ENCODE measurements at places on chromosomes 1 and 21.

- no peak for DNase-seq
Measured at GRCh38 chr1:53461323-53462044, 2.3 kb downstream of the DMRTB1 start.

DNA sequence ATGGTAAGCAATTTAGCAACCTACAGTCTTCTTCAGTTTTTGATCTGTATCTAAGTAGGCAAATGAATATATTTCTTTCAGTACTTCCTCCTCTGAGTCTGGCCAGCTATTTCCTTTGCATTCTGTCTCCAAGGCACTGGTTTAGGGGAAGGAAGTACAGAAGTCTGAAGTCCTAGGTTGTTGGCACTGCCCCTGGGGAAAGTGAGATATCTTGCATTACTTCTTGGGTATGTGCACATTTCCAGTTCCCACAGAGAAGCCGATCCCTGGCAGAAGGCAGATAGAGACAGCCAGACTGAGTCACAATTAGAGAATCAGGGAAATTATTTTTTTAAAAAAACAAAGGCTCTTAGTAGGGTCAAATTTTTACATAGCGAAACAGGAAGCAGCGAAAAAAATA lies 98.8 kb downstream of the RASAL2 start:
- no peak for DNase-seq

DNA sequence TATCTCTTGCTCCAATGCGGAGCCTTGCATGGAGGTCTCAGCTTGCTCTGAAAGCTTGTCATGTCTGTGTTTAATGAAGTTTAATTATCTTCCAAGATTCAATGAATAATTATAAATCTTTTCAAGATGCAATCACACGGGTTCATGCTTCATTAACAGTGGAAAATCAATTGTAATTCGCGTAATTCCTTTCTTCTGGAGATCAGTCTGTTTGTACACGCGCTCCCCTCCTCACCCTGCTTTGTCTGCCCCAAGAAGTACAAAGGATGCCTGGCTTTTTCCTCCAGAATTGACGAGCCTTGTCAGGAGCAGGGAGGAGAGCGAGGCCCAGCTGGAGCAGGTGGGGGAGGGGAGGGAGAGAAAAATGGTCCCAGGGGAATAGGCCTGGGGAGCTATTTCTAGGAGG lies 65.0 kb upstream of the DISP3 start:
- DNase-seq = no peak

- no peak for DNase-seq
Measured at GRCh38 chr1:232422098-232422497, 207.8 kb downstream of the SIPA1L2 start.

DNA sequence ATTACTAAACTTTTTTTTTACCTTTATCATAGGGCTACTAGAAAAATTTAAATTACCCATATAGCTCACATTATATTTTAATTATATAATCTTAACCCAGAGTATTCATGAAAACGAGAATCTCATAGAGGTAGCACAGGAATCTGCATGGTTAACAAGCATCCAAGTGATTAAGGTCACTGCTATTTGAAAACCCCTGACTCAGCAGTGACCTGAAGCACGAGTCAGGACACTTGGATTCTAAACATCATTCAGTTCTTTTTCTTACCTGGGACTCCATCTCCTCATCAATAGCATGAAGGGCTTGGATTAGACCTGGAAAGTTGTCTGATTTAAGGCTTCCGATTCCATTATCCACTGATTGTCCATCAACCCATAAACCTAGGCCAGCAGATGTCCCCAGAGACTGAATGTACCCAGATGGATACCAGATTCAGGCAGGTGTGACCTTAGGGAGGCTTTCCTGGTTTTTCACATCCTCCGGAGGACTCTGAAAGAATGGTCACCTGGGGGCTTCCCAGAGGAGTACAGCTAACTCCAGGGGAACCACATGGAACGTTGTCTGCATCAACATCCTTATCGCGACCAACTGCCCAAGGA lies 174.3 kb downstream of the SETD4 start:
- no peak for DNase-seq

GRCh38 chr1:42482635-42483153 lies 19.6 kb downstream of the CCDC30 start:
- no peak for DNase-seq

DNA sequence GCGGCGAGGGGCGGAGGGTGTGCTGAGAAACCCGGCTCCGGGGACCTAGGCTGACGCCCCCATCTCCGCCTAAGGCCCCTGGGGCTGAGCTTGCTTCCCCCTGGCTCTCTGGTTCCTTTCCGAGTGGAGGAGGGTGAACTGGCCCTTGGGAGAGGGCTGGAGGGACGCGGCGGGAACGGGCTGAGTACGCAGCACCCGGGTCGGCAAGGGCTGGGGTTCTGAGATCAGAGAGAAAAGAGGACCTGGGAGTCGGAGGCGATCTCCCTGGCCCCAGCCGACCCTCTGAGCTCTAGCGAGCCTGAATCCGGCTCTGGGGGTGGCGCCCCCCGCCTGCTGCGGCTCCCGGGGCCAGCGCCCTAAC lies 270.8 kb downstream of the FOXD2 start:
- DNase-seq = no peak

DNA sequence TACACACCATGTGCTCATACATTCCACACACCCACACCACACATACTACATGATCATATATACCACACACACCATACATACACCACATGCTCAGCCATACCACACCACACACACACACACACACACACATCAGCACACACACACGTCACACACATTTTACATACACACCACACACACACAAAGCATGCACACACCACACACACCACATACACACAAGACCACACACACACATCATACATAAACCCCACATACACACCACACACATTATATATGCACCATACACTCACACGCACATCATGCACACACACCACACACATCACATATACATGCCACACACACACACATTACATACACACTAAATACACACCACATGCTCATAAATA lies 124.5 kb upstream of the ERG start:
- no peak for DNase-seq

DNA sequence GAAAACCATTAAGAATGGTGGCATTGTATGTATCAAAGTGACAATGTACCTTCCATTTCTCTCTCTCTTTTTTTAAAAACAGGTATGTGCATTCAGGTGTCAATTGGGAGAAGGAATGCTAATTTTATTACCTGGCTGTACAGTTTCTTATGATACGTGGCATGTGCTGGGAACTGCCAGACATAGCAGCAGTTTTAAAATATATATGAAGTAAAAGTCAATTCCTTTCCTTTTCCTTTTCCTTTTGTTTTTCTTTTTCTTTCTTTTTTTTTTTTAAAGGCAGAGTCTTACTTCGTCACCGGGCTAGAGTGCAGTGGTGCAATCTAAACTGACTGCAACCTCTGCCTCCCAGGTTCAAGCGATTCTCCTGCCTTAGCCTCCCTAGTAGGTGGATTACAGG lies 37.0 kb downstream of the SPEN start:
- DNase-seq = no peak

DNA sequence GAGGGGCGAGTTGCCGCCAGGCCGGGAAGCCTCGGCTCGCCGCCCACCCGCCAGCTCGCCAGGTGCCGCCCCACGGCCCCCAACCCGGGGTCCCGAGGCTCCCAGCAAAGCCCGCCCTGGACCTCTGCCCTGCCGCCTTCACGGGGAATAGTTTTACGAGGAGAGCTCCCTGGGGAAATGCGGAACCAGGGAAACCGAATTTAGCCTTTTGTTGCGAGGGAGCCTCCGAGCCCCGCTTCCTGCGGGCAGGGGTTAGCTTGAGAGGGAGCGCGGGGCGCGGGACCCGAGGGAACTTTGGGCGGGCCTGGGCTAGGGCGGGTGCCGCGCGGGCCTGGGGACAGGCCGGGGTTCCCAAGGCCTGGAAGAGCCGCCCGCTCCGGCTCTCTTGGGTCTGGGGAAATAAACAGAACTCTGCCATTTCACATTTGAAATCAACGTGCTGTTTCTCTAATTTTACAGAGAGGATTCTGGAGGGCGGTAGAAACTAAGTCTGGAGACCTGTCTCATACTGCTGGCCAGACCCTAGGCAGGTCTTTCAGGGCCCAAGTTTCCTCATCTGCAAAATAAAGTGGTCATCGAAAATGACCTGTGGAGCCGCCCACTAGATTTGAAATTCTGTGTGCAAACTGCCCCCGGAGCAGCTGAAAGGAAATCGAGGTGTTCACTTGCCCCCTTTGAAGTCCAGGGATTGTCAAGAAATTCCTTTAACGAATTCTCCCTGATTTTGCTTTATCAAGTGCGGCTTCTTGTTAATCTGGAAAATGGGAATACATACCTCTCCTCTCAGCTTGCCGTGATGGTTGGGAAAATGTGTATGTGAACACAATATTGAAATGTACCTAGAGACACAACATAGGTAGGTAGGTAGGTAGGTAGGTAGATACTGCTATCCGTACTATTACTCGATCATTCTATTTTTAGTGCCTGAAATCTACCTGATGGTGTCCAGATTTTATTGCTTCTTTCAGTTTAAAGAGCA lies 749 bp upstream of the GLUL start:
- no peak for DNase-seq

DNA sequence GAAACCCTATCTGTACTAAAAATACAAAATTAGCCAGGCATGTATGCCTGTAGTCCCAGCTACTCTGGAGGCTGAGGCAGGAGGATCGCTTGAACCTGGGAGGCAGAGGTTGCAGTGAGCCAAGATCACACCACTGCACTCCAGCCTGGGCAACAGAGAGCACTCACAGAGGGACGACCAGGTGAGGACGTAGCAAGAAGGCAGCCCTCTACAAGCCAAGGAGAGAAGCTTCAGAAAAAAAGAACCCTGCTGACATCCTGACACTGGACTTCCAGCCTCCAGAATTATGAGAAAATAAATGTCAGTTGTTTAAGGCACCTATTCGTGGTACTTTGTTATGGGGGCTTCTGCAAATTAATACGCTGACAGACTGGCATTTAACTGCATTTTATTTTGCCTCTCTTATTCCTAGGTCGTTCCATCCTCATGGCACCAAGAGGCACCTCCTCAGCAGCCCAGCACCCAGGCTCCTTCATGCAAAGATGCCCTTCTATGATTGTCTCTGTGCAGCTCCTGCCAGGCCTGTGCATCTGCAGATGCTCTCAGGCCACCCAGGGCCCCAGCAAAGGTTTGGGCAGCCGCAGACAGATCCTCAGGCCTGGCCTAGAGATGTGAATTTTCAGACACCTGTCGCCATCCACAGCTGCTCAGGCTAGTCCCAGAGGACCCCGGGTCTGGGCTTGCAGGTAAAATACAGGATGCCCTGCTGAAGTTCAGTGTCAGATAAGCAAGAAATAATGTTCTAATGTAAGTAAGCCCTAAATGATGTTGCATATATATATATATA lies 86.0 kb upstream of the COX20 start:
- no peak for DNase-seq

DNA sequence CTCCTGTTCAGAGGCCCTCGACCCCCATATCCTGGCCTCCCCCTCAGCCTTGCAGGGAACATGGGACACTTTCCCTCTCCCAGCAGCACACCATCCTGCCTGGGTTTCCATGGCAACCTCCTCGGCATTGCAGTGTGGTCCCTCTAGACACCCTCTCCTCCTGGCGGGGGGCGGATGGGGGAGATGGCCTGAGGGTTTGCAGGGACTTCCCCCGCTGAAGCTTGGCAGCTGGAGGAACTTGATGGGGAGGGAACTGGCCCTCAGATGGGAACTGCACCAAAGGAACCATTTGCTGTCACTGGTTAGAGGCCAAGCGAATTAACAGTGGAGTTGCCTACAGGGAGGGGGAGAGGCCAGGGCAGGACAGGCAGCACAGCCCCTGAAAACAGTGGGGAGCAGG lies 28.7 kb downstream of the RIMS3 start:
- no peak for DNase-seq

- DNase-seq = no peak
Measured at GRCh38 chr1:232144696-232145230, 485.2 kb downstream of the SIPA1L2 start.

DNA sequence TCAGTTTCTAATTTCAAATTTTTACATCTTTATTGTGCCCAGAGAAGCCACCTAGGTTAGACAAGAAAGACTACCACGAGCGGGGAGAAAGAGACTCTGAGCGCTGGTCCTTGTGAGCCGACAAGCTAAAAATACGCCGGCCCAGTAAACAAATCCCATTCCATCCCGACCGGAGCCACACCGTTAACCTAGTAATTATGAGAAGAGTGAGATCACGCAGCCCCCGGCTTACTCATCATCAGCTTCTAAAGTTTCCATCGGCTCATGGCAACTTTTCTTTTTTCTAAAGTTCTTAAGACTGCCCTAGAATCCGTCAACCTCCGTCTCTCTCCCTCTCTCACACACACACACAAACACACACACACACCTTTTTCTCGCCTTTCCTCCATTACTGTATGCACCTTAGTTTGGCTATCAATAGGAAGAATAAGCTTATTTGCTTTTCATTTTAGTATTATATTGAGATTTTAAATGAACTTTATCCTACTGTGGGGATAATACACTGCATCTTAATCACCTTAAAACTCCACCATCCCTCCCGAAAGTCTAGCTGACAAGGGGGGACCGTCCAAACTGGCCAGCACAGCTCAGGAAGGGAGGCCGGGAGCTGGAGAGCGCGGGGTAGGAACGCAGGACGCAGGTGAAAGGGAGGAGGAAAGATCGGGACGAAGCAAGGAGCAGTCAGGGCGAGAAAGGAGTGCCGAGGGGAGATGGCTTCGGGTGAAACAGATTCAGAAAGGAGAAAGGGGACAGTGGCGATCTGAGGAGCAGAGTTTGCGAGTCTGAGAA lies 728 bp downstream of the OTUD7B start:
- DNase-seq = peak; percentile 2

- DNase-seq = peak; percentile 32
Measured at GRCh38 chr1:192604979-192605620, 29.5 kb downstream of the RGS1 start.

DNA sequence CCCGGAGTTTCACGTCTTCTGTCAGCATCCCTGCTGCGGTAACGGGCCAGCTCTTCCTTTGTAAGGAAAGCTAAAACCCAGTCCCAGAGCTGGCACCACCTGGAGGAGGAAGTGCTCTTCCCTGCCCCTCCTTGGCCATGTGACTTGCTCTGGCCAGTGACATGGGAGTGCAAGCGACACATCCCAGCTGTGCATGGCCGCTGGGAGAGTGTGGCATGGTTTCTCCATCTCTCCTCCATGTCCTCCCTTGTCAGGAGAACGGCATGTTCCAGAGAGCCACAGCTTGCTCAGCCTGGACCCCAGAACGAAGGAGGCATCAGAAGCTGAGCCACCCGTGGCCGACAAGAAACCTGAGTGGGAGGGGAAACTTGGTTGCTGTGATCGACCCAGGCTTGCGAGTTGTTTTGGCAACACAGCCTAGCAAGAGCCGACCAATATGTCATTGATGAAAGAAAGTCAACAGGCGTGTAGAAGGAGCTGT lies 2.7 kb upstream of the PRXL2B start:
- DNase-seq = peak; percentile 85
